ENCODE measurements at places on chromosomes 1 and 21.

GRCh38 chr1:220787069-220787619, 431 bp downstream of the MTARC1 start:
- peak; percentile 3 for DNase-seq

DNA sequence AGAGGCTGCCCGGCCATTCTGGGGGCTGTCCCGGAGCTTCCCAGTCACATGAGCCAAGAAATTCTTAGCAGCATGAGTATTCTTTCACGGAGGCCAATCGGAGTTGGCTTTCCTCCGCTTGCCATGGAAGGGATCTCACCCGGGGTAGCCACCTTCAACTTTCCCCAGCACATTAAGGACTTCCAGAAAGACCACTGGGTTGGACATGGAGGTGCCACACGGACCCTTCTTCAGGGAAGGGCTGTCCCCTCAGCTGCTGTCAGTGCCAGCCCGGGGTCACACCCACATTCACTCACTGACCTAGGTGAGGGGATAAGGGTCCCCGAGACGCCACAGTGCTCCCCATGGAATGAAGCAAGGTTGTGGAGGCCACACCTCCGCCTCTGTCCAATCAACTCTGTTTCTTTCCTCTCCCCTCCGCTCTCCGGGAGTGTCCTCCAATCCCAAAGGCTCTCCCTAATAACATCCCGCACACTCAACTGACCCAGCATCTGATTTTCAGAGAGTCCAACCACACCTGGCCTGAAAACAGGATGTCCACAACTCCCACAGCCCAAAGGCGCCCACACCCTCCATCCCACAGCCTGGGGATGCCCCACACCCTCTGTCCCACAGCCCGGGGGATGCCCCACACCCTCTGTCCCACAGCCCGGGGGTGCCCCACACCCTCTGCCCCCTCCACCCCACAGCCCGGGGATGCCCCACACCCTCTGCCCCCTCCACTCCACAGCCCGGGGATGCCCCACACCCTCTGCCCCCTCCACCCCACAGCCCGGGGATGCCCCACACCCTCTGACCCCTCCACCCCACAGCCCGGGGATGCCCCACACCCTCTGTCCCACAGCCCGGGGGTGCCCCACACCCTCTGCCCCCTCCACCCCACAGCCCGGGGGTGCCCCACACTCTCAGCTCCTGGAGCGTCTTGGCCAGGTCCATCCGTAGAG, 19.4 kb downstream of the RSPH1 start:
- no peak for DNase-seq

- no peak for DNase-seq
Observed at GRCh38 chr1:156970017-156970416, 49.6 kb downstream of the LRRC71 start.

- DNase-seq, result no peak
Observed at GRCh38 chr1:3195480-3195815, 126.4 kb downstream of the PRDM16 start.

DNA sequence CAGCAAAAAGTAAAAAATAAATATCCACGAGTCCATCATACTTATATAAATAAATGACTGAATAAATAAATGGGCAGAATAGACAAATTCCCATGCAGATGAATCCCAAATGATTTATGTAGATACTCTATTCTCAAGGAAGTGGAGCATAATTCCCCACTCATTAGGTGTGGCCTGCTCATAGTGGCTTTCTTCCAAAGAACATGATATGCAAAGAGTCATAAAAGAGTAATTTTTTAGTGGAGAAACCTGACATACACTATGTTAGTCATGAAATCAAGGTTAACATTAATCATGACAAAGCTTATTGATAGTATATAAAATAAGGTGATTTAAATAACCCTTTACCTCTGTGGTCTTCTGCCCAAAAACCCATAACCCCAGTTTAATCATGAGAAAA, 298.9 kb downstream of the DPYD start:
- peak; percentile 55 for DNase-seq

DNA sequence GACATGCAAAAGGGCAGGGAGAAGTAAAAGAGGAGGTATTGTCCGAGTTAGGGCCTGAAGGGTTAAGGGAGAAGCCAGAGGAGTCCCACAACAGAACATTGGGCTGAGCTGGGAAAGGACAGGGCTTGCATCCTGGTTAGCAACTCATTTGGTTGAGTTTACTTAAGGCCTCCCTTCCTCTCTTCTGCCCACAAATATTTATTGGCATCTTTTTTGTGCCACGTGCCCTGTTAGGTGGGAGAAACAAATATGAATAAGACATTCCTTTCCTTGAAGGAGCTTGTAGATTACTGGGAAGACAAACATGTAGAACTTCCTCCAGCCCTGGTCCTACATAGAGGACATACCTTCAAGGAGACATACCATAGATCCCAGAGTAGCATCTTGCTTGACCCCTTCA, 53.0 kb upstream of the PRELP start:
- no peak for DNase-seq

Data from ELR (cell line).